Uterine smooth muscle cell (primary cell): ENCODE measurements at places on chromosomes 3 and 15. TPM values are rescaled to one million over a fixed set of nuclear protein-coding genes. Genes with fewer than 3 reads are reported as not detected.

Gene MYH15
- 0.62 and 3.7 TPM in 2 replicates for total RNA-seq

Gene PYGO1
- total RNA-seq: 5.9 and 10.6 TPM in 2 replicates

Gene CFAP161
- 0.12 and 0.66 TPM in 2 replicates for total RNA-seq

Gene WDR76
- total RNA-seq: 12.2 and 41.7 TPM in 2 replicates

Gene PLA2G4E
- total RNA-seq: not detected in 2 replicates

Gene LYZL4
- total RNA-seq: not detected in 2 replicates
